ENCODE measurements at places on chromosomes 6 and 20.

GRCh38 chr20:17768271-17768670, 68.5 kb downstream of the BANF2 start:
- DNase-seq = no peak

- DNase-seq = no peak
Measured at GRCh38 chr6:133609415-133610226, 279.3 kb upstream of the TCF21 start.

- peak; percentile 2 for DNase-seq
Measured at GRCh38 chr20:44748005-44748370, 2.3 kb downstream of the KCNK15 start.

GRCh38 chr6:42960243-42961019, at the start of gene GNMT:
TSS of gene GNMT (plus strand) at chr6:42960754. CDS start at chr6:42960768, 14 bp downstream.
- DNase-seq = no peak

DNA sequence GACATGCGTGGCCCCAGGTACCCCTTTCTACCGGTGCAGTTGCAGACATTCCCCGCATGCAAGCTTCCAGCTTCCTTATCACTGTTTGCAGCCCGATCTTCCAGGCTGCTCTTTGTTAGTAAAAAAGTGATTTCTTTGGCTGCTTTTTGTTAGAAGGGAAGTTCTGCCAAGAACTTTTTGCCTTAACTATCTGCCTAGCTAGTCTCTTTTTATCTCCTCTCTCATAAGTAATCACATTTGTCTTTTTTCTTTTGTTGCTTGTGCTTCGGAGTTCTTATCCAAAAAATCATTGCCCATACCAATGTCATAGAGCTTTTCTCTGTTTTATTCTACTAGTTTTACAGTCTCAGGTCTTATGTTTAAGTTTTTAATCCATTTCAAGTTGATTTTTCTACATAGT, 20.3 kb downstream of the FAM162B start:
- no peak for DNase-seq

DNA sequence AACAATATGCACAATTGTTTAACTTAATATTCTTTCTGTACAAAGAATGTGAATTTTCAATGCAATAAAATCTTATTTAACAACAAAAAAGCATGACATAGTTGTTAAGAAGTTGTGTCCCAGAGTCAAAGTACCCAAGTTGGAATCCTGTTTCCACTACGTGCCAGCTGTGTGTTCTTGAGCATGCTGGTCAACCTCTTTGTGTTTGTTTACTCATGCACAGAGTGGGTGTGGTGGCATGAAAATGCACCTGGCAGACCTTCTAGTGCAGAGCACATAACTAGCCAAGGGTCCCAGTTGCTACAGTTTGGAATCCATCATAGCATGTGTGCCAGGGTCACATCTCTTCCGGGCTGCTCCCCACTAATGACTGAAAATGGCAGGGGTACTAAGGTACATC, 24.7 kb upstream of the MOCS1 start:
- no peak for DNase-seq

DNA sequence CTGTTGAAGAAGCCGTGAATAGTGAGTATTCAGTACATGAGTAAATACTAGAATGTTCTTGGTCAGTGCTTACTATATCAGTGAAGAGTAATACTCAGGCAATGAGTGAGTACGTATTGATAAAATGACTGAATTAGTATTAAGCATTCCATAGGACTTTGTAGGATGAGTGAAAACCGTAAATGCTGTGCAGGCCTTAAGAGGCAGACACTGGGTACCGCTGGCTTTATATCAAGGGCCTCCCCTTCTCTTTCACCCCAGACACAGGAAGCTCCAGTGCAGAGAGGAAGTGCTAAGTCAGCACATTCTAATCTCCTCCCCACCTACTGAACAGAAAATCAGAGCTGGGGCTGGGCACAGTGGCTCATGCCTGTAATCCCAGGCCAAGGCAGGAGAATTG, 24.2 kb downstream of the POFUT1 start:
- DNase-seq = peak; percentile 7

DNA sequence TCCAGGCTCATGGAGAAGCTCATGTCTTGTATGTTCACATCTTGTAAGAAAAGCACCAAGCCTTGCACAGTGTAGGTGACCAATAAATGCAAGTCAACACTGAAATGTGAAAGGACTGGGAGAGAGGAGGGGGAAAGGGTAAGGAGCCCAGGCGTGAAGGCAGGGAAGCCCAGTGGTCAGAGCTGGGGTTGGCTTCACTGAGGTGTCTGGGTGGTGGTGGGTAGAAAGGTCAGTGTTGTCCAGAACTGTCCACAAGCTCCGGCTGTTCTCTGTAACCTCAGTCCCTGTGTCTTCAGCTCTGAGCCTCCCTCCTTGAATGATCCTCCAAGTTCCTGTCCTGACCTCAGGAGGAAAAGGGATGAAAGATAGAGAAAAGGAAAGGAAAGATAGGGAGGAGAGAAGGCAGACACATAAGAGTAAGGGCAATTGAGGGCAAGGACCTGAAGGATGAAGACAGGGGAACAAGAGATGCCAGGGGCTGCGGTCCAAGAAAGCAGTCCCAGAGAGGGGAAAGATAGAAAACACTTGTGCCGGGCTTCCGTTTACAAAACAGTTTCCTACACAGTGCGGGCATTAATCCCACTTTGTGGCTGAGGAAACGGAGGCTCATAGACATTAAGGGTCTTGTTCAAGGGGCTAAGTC, 2.4 kb upstream of the TNXB start:
- DNase-seq = no peak

DNA sequence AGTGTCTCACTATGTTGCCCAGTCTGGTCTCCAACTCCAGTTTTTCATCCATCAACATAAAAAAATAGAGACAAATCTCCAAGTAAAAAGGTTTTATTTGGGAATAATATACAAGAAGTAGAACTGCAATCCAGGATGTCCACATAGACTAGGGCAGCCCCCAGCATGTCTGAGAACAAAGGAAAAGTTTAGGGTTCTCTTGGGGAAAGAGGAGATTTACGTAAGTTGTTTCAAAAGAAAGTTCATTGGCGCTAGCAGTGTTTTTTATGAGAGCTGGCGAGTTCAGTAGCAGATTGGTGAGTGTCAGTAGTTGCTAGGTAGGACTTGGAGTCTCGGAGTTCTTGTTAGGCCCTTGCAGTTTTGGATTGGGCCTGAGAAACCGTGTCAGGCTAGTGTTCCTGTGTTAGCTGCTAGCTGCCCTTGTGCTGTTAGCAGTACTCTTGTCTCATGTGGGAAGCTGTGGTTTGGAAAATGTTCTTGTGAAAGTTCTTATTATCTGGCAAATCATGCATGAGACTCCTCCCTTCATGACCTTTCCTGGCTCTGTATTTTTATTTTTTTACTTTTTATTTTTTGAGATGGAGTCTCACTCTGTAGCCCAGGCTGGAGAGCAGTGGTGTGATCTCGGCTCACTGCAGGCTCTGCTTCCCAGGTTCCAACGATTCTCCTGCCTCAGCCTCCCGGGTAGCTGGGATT, 24.7 kb downstream of the TTLL9 start:
- DNase-seq = peak; percentile 54

DNA sequence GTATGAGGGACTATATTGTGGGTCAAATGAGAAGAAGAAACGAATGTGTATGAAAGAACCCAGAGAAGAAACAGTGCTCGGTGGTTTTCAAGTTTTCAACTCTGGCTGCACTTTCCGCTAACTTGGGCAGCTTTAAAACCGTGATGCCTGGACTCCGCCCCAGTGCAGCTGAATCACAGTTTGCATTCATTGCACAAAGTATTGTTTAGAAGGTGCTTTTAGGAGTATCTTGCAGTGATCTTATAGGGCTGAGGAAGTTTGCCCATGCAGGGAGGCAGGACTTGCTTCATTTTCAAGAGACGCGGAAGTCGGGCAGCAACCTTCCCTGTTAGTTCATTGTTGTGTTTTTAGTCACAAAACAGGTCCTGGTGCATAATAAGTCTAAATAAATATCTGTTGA, 52.7 kb downstream of the RSPH3 start:
- DNase-seq = no peak

DNA sequence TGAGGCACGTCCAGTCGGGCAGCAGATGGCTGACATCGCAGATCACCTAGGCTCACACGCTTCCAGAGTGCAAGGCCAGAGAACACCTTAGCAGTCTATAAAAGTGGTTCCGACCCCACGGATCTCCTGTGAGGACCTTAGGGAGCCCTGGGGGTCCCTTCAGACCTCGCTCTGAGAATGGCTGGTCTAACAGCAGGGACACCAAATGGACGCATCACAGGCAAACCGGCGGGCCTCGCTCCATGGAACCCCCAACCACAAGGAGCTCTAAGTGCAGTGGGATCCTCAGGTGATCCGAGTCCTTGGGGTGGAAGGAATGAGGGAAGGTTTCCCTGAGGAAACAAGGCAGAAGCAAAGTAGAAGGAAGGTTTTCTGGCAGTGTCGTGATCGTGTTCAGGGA, 135.4 kb downstream of the SMOC2 start:
- DNase-seq = no peak

DNA sequence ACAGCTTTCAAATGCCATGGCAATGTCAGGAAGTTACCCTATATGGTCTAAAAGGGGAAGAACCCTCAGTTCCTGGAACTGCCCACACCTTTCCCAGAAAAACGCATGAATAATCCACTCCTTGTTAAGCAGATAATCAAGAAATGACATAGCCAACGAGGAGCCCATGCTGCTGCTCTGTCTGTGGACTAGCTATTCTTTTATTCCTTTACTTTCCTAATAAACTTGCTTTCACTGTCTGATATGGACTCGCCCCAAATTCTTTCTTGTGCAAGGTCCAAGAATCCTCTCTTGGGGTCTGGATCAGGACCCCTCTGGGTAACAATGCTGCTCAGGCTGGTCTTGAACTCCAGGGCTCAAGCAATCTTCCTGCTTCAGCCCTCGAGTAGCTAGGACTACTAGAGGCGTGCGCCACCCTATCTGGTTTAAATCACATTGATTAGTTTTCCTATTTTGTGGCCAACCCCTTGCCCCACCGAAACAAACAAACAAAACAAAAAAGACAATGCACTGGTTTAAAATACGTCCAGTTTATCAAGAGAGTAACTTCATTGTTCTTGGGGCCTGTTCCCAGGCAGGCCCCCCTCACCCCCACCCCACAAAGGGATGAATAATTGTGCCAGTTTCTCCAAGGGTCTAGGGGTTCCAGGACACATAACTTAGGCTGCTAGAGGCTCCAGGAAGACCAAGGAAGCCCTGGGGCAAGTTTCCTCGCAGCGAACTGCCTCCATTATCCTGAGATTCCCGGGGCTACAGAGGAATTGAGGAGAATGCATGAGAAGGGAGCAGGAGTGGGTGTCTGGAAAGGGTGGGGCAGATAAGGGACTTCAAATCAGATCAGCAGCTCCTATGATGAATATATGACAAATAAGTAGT, 10.1 kb upstream of the AKAP12 start:
- no peak for DNase-seq

- DNase-seq = peak; percentile 80
Measured at GRCh38 chr20:57282670-57283361, 16.4 kb upstream of the BMP7 start.

- no peak for DNase-seq
Measured at GRCh38 chr6:35776364-35777215, at the start of gene CLPSL2. TSS of gene CLPSL2 (plus strand) at chr6:35776598. CDS start at chr6:35776619, 21 bp downstream.

DNA sequence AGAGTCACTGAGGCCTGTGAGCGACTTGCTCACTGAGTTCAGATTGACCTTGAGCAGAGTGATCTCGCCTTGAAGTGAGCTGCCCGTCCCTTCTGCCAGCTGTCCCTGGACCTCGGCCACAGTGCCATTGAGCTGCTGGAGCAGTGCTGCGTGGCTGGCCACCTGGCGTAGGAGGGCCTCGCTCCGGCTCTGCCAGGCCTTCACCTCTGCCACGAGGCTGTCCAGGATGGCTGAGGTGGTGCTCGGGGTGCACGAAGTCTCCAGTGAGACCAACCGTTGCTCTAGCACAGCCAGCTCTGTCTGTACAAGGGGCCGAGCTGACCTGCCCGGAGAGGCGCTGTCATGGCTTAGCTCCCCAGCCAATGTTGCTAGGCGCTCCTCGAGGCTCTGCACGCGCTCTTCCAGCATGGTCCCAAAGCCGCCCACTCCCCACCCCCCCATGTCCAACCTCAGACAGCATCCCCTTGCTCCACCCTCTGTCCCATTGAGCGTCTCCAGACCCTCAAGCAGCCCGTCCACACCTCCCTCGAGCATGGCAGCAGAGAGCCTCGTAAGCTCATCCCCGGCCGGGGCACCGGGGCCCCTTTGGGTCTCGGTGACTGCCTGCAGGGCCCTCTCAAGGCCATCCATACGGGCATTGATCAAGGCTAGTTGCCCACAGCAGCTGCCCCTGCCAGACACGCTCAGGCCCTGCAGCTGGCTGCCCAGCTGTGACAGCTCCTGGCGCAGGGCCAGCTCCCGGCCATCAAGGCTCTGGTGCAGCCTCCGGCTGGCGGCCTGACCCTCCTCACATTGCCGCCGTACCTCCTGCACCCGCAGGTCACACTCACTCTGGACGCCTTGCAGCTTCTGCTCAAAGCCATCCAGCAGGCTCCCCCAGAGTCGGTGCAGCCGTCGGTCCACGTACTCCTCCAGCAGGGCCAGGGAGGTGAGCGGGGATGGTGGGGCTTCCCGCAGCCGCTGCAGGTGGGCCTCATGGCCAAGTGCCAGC, 4.6 kb downstream of the EMILIN3 start:
- no peak for DNase-seq

DNA sequence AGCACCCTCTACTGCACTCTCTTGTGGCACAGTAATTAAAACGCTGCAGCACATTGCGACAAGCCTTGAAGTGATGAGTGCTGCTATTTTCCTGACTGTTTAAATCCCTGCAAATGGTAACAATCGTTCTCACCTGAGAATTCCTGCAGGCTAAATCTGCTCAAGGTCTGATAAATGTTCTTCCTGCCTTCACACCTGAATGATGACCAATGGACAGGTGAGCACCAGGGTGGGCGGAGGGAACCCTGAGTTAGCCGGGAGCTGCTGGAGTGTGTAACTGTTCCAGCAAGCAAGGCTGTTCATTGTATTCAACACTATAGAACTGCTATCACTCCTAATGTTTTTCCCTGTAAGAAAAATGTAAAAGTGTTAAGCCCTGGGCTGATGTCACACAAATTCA, 4.0 kb downstream of the DACT2 start:
- DNase-seq = no peak

DNA sequence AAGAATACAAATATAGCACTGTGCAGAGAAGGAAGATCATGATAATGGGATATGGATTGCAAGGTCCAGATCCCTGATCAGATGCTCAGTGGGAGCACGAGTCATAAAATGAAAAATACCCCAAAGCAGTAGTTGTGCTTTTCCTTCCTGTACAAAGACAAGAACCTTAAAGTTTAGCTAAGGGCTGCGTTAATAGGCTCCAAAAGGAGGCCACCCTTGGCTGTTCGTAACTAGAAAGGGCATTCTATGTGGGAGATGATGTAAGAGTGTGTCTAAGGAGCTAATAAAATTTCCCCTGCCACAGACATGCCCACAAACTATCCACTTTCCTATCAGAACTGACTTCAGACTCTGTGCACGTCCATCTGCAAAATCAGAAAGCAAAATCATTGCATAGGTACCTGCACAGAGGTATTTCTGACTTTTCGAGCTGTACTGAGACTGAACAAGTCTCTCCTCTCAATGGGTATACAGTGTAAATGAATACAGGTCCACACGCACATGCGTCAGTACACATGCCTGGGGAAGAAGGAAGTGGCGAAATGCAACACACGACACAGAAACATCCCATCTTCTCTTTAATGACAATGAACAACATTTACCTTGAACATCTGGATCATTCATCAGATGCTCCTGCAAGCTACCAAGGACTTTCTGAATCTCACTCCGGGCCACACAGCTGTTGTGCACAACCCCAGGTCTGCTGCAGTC, 16.9 kb upstream of the ANKRD60 start:
- DNase-seq = no peak
